ENCODE measurements at places on chromosomes 5 and 9.

GRCh38 chr5:132295505-132296411, 1.6 kb downstream of the SLC22A4 start:
- DNase-seq = no peak

DNA sequence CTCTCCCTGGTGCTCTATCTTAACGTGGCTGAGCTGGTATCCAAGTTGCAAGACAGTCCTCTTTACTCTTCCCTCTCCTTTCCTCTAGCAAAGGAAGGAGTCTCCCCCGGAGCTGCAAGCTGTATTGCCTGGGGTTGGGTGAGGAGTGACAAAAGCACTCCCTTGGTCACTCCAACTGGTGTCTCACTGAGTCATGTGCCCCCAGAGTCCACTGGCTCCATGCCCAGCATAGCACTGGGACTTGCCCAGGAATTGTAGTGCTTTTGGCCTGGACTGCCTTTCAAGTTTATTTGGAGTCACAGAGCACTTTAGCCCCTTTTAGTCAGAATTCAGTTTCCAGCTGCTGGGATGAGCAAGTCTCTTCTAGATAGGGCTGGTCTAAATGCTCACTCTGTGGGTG, 82.6 kb upstream of the FST start:
- DNase-seq = no peak

- DNase-seq = no peak
These were observed 19.8 kb downstream of the EXOSC2 start for GRCh38 chr9:130713286-130713960.

DNA sequence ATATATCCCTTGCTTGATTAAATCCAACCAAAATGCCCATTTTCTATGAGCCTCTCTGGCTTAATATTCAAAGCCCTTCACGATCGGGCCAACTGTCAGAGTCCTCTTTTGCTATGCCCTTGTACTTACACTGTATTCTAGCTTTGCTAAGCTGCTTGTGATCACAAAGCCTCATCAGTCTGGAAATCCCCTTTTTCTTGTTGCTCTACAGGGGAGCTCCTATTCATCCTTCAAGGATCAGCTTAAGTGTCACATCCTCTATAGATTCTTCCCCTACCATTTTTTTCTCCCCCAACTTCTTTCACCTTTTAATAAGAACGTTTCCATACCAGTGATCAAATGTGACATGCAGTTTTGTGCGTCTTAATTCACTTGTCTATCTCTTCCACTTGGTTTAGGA, 450.4 kb upstream of the CHD1 start:
- no peak for DNase-seq

DNA sequence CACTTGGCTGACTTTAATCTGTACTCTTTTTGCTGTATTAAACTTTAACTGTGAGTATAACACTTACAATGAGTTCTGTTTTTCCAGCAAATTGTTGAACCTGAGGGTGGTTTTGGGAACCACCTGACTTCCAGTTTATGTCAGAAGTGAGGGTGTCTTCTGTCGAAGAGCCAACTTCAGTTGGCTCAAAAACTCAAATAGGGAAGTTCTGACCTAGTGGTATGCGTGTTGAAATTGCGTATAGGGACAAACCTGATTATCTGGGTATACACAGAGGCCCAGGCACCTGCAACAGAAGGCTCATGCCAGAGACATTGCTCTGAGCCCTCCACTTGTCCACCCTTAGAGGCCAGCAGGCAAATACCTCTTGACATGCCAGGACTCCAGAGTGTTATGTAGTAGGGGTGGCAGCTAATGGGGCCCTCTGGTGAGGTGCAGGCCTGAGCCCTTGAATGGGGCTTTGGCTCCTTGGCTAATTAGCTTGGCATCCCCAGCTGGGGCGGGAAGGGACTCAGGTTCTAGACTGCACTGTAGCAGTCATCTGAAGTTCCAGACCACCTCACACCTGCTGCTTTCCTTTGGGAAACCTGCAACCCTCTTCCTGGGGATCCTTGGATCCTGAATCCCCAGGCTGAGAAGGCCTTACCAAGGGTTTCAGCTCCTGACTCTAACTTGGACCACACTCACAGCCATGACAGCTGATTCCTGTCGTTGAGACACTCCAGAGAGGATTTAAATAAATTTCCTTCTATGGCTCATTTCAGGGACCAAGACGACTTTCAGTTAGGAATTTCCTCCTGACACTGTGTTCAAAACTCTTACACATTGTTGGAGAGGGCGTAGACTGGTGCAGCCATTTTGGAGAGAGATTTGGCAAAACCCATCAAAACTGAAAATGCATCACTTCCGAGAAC, 189.6 kb downstream of the HSPA4 start:
- DNase-seq = no peak

DNA sequence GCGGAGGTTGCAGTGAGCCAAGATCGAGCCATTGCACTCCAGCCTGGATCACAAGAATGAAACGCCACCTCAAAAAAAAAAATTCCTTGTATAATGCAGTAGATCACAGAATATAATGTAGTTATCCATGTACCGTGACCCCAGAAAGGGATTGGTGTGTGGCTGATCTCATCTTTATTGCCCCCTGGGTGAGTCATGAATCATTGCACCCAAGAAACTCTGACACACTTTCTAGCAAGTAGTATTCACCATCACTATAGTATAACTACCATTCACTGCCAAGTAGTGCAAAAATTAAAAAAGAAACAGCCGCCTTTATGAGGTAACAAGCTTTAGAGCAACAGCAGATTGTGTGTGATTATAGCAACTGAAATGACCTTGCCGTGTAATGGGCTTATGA, 23.7 kb upstream of the ANKH start:
- no peak for DNase-seq

DNA sequence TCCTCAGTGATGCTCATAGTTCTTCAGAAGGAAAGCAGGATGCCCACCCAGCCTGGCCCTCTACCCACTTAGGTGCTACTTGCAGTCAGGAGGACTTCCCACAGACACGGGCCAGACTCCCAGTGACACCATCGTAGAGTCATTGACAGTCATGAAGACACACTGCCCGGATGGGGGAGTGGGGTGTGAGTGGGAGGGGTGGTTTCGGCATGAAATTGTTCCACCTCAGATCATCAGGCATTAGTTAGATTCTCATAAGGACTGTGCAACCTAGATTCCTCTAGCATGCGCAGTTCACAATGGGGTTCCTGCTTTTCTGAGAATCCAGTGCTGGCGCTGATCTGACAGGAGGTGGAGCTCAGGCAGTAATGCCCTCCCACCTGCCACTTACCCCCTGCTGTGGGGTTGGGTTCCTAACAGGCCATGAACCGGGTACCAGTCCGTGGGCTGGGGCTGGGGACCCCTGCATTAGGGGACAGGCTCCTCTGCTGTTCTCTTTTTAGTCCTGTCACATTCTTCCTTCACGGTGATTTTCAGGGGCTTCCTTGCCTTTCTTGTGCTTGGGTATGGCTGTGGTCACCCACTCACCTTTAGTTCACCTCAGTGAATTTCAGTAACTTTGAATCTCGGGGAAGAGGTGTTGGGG, 88.2 kb upstream of the ANKRD55 start:
- DNase-seq = no peak
